Fibroblast of skin of right quadriceps (primary cell): ENCODE measurements at places on chromosomes 7 and 10.

GRCh38 chr10:132443605-132443982 is 46.6 kb downstream of the PWWP2B start:
- DNase-seq: peak; percentile 58

DNA sequence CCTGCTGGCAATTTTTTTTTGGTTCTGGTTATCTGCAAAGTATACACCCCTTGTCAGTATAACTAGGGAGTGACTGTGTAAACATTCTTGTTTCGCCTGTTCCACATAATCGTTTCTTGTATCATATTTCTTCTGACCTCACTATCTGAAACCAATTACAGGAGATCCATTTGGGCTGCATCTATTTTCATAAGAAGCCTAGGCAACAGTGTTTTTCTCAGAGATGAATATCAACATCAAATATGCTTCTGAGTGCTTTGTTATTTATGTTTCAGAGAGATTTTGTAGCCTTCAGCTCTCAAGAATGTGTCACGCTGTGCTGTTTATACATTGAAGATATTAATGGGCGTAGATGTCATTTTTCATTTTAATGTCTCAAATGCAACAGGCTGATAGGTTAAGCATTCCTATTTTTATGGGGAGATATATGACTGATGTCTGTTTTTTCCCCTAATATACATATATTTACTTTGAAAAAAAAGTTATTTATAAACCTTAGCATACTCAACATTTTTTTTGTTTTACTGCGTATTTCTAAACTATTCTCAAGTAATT is 115.5 kb downstream of the FOXP2 start:
- DNase-seq: peak; percentile 84

- DNase-seq: no peak
These were observed 19.2 kb downstream of the PDK4 start for GRCh38 chr7:95577137-95577536.

DNA sequence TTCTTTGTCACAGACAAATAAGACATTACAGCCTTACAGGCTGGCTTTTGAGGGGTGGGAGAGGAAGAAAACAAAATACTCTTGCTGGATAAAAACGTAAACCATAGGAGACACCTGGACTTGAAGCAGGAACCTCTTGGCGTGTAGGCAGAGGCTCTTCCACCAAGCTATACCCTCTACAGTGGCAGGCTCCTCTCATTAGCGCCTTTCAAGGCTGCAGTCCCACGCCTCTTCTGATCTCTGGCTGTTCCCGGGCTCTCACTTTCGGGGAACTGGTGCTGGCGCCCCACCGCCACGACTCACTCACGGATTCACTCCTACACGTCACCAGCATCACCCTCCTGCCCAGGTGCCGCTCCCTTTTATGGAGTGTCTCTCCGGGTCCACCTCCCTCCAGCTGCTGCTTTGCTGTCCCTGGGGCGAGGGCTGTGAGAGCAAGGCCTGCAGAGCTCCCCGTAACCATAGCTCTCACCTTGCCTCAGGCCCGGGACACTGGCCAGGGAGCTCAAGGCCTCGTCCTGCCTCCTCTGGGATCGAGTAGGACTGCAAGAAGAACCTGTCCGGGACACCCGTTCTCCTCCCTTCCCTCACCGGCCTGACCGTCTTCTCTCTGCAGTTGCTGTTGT is 62.6 kb downstream of the ZNF777 start:
- DNase-seq: no peak

- no peak for DNase-seq
These were observed 41.0 kb downstream of the TSPAN15 start for GRCh38 chr10:69492091-69492745.

- DNase-seq: peak; percentile 2
These were observed 124.2 kb upstream of the SEM1 start for GRCh38 chr7:96833676-96834453.

GRCh38 chr10:127762925-127763324 is 25.9 kb downstream of the FOXI2 start:
- DNase-seq: no peak

- DNase-seq: peak; percentile 35
These were observed 91.0 kb downstream of the SEMA3D start for GRCh38 chr7:85095806-85096205.

DNA sequence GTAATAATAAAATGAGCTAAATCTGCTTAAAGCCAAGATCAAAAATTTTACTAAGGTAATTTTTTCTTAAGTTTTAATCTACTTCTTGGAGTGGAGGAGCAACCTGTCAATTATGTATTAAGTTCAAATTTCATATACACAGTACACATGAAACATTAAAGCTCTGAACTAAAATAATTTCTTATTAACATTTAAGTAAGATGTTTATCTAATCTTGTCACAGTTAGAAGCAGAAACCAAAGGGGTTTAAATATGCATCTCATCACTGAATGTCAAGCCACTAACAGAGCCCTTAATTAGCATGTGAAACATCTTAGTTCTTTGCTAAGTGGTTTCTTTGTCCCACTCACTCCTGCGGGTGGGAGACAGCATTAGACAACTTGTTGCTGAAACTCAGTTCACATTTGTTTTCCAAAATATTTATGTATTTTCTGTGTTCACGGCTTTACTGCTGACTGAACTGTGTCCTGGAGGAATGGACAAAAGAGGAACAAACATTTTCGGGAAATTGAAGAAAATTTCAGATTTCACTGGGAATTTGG is 130.9 kb upstream of the MBL2 start:
- DNase-seq: no peak

DNA sequence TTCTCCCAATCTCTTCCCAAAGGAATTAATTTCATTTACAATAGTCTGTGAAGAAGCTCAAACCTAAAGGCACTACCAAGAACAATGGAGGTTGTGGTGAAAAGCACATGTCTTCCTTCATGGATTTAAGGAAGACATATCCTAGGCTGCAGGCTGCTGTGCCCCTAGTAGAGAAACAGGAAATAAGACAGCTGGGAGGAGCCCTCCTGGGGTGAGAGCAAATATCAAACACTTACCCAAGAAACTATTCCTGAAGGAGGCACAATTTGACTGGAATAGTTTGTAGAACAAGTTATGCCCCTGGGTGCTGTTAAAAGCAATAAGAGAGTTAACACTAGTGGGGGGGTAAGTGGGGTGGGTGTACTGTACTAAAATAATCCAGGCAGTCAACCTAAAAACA is 30.1 kb downstream of the PDZD8 start:
- DNase-seq: peak; percentile 9

GRCh38 chr7:66272321-66272720 is 67.2 kb downstream of the TPST1 start:
- DNase-seq: no peak

DNA sequence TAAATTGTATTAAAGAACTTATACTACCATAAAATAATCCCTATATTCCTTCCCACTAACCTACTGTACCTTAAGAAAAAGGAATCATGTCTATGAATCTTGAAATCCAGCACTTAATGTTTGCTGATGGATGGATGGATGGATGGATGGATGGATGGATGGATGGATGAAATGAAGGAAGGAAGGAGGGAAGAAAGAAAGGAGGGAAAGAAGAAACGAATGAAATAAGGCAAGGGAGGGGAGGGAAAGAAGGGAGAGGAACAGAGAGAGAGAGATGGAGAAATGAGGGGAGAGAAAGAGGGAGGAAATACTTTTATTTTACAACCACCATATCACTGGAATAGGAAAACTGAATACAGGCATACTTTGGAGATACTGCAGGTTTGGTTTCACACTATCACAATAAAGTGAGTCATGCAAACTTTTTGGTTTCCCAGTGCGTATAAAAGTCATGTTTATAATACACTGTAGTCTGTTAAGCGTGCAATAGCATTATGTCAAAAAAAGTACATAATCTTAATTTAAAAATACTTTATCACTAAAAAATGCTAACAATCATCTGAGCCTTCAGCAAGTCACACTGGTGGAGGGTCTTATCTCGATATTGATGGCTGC is 219.8 kb downstream of the CHCHD3 start:
- no peak for DNase-seq

DNA sequence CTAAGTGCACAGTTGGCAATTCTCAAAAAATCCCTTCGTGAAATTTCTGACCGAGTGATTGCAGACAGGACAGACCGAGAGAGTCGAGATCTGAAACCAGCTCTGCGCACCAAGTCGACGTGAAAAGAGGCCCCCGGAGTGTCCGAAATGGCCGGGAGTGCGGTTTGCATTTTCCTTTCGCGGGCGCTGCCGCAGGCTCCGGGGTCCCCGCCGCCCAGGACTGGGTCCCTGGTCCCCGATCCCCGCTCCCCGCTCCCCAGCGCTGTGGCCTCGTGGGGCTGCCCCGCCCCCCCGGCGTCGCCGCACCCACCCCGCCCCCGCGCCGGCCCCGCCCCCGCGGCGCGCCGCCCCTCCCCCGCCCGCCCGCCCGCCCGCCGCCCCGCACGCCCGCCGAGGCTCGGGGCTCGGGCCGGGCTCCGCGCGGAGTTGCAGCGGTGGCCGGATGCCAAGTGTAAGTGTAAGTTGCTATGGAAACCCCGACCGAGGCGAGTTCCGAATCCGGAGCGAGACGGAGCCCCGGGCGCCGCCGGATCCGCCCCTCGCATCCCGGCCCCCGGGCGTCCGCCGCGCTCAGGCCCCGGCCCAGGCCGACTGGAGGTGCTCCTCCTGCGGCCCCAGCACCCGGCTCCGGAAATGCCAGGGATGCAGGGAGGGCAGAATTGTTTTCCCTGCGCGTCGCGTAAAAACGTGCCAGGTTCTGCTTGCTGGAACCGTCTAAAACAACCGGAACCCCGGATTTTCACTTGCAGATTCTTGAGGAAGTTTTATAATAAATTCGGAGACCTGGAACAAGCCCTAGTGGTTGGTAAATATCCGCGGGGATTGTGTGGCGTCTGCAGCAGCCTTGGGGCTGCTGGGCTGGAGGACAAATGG is 4.6 kb downstream of the BMI1 start:
- peak; percentile 61 for DNase-seq

DNA sequence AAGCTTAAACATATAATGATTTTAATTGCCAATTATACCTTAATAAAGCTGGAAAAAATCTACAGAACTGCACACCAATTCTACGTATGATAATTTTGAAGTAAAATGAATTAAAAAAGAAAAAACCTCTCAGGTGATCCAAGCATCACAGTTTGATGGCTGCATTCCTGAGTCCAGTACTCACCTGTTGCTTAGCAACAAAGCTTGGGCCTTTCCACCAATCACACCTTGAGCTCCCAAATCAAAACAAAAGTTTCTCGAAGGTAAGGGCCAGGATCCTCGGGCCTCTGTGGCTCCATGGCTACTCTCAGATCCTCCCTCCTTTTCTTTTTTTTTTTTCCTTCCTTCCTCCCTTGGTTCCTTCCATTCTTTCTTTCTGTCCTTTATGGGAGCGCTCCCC is 137.2 kb upstream of the PCBD1 start:
- no peak for DNase-seq

DNA sequence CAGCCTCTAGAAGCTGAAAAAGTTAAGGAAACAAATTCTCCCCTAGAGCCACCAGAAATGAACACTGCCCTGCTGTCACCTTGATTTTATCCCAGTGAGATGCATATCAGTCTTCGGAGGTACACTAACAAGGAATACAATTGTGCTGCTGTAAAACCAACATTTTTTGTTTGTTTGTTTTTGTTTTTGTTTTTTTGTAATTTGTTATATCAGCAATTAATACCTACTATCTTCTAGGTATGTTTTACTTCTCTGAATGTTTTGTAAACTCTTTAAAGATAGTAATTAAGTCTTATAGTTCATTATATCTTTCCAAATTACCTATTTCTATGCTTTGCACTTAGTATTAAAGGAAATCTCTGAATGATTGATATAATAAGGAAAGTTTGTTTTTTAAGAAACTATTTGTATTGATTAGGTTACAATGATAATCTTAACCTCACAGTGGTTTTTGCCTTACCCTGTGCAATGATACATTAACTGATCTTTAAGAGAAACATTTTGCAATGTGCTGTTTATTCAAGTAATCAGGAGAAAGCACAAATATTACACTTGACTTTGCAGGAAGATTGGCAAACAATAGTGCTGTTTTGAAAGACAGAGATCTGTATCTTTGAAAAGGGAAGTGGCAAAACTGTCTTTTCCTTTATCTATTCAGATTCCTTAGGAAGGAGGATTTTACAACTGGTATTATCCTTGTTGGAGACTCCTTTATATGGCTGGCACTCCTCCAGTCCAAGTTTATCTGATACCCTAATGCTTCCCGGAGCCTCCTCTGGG is 11.3 kb upstream of the HGF start:
- DNase-seq: no peak

DNA sequence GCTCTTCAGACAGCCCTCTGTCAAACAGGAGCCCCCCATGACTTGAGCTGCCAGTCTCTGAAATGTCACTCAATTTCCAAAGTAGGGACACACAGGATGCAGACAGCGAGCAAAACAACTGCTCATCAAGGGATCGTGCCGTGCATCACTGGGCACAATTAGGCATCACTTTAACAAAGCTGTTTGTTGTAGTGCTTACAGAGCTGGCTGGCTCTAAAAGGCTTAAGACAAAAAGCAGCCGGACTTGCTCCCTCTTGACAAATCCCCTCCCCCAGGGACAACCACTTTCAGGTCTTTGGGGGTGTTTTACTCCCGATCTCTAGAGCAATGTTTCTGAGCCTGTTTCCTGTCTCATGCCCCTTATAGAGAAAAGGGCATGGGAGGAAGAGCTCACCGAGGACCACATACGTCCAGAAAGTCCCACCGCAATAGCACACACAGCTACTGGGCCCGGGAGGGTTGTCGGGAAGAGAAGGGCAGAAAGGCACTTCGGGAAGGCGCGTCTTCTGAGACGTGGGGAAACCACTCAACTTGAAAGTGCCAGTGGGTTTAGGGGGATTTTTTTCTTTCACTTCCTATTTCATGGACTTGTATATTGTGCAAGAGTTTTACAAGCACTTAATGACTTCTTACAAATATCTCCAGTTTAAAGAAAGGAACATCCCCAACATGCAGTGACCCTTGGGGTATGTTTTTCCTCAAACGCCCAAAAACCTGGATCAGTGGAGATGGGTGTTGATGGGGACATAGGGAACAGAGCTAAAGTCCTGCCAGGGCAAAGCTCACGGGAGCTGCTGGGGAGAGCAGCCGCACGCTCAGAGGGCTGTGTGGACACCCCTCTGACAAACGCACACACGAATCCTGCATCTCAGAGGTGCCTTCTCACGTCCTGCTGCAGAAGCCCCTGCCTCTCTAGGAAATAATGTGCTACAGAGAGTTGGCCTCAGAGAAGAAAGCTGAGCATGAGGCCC is 27.1 kb downstream of the LRRC20 start:
- no peak for DNase-seq

DNA sequence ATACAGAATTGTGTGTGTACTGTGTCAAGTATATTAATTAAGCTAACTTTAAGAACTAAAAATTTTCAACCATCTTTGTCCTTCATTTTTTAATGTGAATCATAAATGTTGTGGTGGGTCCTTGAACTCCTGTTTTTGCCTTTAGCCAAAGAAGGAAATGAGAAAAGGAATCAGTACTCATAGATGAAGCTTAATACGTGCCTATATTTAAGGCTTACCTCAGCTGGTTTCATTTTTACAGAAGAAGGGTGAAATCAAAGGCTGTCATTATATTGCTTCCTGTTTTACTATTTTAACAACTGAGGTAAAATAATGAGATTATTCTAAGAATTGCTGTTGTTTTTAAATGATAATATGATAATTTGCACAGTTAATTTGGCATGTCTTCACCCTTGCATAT is 6.3 kb upstream of the SNX13 start:
- no peak for DNase-seq

- peak; percentile 11 for DNase-seq
These were observed 172.4 kb upstream of the AGR3 start for GRCh38 chr7:17054206-17054605.
